ENCODE measurements at places on chromosomes 7 and 10.

GRCh38 chr7:128792471-128793180 is 858 bp downstream of the CCDC136 start:
- DNase-seq, result no peak

DNA sequence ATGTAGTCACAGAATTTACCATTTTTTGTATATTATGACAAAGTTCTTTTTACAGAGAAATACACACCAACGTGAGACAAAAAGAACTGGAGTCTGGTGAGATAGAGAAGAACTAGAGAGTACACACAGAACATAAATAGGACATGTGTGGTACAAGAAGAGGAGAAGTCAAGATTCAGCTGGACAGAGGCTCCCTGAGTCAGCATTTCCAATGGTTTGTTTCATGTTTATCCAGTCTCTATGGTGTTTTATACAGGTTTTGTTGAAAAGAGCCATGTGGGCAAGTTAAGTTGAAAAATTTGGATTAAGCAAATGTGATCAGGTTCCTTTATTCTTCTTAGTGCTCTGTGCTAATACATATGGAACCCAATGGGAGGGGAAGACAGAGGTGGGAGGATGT is 105.5 kb upstream of the AKR1E2 start:
- no peak for DNase-seq

- DNase-seq, result no peak
These were observed 84.2 kb downstream of the FANK1 start for GRCh38 chr10:125980521-125981035.

DNA sequence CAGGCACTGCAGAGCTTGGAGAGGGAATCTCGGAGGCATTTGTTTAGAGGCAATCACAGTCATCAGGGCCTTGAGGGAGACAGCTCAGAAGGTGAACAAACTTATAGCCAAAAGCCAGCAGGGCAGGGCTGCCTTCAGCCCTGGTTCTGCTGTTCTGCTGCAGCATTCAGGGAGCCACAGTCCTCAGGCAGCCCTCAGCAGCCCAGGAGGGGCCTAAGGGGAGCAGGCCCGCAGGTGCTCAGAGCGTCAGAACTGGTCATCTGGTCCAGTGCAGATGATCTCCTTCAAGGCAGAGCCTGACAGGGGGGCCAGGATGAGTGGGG is 84.7 kb downstream of the ARHGAP22 start:
- no peak for DNase-seq

- DNase-seq, result no peak
These were observed 749.1 kb downstream of the CNTNAP2 start for GRCh38 chr7:146865696-146866095.

DNA sequence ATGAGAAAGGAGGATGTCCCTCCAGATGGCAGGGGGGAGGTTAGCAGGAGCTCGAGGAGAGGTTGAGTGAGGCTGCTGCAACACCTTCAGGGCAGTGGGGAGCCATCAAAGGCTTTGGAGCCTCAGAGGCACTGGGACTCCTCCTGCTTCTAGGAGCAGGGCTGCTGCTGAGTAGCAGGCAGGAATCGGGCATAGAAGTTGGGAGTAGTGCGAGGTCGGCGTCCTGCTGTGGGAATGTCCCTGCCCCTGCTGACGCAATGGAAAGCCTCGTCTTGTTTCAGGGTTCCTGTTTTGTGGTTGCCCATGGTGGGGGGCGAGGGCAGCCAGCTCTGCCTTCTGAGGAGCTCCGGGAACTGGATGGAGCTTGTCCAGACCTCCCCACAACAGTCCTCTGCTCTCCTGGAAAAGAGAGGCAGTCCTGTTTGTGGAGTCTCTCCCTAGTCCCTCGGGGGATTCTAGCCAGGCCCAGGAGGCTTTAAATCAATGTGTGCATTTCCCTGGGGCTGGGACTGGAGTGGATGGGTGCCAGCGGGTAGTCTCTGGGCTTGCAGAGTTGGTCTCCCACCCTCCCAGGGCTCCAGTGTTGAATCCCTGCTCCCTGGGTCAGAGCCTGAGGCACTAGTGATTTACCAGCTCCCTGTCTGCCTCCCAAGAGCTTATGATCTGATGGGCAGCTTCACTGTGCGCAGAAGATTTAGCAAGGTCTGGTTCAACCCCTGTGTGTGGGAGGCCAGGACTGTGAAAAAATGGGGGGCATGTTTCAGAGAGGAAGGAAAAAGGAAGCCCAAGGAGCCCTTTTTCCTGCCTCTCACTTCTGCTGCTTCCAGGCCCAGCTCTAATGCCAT is 98.7 kb upstream of the PPIF start:
- no peak for DNase-seq

GRCh38 chr10:7085913-7086589 is 324.8 kb downstream of the SFMBT2 start:
- no peak for DNase-seq

DNA sequence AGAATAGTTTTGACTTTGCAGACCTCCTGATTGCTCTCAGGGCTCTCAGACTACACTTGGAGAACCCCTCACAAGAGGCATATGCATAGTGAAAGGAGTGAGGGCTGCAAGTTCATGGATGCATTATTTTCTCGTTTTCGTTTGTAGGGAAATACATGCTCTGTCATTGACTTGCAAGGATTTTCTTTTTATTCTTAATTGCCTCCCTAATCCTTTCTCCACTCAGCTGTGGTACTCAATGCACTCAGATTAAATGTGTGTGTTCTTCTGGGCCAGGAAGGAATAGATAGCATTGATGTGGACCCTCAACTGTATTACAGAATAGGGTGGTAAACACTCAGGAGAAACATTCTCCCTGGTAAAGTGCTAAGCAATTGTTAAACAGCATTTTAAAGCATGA is 188.7 kb downstream of the CACNB2 start:
- no peak for DNase-seq

DNA sequence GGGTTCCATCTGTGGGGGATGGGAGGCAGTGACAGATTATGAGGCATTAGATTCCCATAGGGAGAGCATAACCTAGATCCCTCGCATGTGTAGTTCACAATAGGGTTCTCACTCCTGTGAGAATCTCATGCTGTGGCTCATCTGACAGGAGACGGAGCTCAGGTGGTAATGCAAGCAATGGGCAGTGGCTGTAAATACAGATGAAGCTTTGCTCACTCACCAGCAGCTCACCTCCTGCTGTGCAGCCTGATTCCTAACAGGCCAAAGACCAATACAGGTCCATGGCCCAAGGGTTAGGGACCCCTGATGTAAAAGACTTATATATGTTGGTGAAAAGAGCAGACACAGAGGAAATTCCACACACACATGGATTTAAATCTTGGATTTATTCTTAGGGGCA is 370.2 kb downstream of the NRG3 start:
- DNase-seq, result no peak

DNA sequence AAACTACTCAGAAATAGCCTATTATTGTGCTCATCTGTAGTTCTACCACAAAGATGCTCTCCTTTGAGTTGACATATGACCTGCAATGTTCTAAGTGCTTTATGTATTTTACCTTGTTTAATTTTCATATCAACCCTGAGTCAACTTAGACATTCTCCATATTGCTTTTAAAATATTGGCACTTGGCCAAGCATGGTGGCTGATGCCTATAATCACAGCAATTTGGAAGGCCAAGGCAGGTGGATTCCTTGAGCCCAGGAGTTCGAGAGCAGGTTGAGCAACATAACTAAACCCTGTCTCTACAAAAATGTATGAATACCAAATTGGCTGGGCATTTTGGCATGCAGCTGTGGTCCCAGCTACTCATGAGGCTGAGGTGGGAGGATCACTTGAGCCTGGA is 50.6 kb downstream of the PRKG1 start:
- no peak for DNase-seq

DNA sequence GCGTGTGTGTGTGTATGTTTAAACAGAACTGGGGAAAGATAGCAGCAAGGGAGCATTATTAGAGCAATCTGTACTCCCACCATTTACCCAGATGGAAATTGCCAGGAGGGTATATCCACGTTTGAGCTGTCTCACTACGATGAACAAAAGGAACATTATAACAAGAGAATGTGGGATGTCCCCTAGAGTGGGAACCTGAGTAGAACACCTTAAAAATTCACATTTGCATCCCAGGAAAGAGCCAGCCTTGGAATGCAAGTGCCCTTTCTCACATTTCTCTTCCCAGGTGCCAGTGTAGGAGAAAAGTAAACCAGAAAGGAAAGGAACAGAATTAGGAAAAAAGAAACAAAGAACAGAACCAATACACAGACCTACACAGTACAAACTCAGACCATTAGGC is 95.3 kb upstream of the PTPRZ1 start:
- no peak for DNase-seq

GRCh38 chr10:79361726-79362397 is 14.6 kb downstream of the PPIF start:
- DNase-seq, result no peak

GRCh38 chr10:54057357-54057756 is 743.7 kb downstream of the PCDH15 start:
- no peak for DNase-seq

DNA sequence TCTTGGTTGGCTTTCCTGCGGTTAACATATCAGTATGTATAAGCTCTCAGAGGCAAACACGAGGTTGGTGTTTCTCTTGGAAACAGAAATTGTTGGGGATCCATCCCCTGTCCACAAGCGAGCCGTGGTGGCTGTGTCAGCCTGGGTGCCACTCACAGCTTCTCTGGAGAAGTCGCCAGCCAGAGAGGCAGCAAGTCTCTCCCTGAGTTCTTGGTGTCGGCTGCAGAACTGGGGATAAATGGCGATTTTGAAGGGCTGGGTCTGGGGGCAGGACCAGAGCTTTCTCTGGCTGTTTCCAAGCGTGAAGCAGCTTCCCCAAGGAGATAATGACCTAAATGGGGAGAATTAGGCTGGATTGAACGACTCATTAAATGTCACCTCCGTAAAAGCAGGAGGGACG is 335.3 kb downstream of the GLRX3 start:
- DNase-seq, result no peak

- peak; percentile 12 for DNase-seq
These were observed 500 bp downstream of the CUL1 start for GRCh38 chr7:148699024-148699781.

DNA sequence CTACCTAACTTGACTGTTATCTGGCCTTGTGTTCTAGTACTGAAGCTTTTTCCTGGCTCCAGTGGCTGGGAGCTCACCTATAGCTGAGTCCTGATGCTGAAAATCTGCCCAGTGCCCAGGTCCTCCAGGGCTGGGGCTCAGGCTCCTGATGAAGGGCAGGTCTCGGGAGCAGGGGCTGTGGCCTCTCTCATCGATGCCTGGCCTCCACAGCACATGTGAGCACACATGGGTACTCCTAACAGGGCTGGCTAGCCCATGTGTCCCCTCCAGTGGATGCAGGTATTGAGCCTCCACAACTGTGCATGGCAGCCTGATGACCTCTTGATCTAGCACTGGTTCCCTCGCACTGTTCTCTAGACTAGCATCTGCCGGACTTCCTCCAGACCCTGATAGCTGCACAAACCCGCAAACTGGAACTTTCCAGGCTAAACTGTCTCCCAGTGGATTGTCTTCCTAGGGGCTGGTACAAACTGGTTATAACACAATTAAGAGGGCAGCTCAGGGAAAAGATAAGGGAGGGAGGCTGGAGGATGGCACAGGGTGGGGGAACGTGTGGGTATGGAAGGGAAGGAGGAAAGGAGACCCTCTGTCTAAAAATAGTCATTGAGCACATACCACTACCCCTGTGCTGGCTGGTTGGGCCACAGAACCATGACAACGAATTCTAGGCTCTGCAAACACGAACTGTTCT is 35.1 kb downstream of the PLAC9 start:
- DNase-seq, result no peak
